ENCODE measurements at places on chromosomes 16 and 17.

GRCh38 chr16:12410837-12411490, 392.7 kb downstream of the CPPED1 start:
- no peak for DNase-seq

- peak; percentile 37 for DNase-seq
Measured at GRCh38 chr17:40560592-40561293, 4.5 kb downstream of the CCR7 start.

DNA sequence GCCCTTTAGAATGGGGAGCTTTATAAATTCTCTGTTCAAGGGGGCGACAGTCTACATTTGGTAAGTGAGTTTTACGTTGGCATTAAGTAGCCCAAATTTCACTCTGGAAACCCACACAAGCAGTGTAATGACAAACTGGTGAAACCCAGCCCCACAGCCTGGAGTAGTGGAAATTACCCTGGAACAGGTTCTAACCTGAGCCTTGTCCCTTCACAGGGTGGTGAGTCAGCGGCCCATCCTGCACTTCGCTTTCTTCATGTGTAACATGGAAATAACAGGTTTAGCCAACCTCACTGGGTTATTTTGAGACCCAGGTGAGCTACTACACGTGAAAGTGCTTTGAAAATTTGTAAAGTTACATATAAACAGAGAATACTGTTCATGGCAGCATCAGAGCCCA, 3.5 kb upstream of the TLCD3A start:
- DNase-seq = no peak

DNA sequence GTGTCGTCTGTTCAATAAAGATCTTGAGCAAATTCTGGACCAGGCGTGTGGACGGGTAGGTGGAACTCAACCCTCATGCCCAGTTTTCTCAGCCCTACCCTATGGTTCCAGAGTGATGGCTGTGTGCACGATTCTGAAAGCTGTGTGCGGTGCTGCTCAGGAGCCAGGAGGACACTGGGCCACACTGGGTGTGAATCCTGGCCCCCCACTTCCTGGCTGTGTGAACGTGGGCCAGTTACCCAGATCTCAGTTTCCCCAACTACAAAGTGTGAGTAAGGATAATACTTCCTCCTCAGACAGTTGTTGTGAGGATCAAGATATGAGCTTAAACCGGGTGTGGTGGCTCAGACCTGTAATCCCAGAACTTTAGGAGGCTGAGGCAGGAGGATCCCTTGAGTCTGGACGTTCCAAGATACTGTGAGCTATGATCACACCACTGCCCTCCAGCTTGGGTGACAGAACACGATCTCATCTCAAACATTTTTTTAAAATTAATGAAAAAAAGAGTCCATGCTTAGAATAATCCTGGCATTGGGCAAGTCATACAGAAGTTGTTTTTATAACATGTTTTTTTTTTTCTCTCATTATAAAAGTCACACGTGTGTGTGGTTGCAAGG, 14.7 kb upstream of the MPRIP start:
- DNase-seq = no peak

- DNase-seq = no peak
Measured at GRCh38 chr16:89443727-89444084, 46.7 kb downstream of the ANKRD11 start.

- DNase-seq = peak; percentile 90
Measured at GRCh38 chr16:648781-649589, at the start of gene WDR90. Gene WDR90 (plus strand): TSS chr16:649365. CDS start chr16:649417, 52 bp downstream.

- DNase-seq = no peak
Measured at GRCh38 chr16:57223057-57223456, 22.0 kb upstream of the ARL2BP start.

GRCh38 chr17:47650525-47651522, 1.1 kb downstream of the KPNB1 start:
- peak; percentile 83 for DNase-seq

DNA sequence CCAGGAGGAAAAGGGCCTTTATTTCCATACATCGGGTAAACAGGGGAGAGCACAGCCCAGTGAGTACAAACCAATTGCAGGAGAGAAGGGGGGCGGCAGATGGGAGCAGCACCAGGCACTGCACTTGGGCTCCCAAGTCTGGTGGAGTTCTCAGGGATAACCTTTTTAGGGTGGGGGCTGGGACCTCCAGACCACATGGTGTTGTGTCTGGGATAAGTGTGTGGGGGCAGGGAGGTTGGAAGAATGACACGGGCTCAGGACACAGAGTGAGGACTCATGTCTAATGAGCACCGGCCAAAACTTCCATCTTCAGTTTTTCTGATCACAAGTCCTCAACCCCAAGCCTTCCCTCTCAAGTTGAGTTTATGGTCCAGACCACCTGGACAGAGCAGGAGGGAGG, 30.6 kb downstream of the PIPOX start:
- no peak for DNase-seq

- DNase-seq = no peak
Measured at GRCh38 chr16:85584819-85585282, 28.3 kb upstream of the GSE1 start.

GRCh38 chr17:33637534-33637933, 344.4 kb upstream of the ASIC2 start:
- DNase-seq = no peak

- DNase-seq = no peak
Measured at GRCh38 chr16:3242709-3243108, 7.8 kb upstream of the ZNF200 start.

DNA sequence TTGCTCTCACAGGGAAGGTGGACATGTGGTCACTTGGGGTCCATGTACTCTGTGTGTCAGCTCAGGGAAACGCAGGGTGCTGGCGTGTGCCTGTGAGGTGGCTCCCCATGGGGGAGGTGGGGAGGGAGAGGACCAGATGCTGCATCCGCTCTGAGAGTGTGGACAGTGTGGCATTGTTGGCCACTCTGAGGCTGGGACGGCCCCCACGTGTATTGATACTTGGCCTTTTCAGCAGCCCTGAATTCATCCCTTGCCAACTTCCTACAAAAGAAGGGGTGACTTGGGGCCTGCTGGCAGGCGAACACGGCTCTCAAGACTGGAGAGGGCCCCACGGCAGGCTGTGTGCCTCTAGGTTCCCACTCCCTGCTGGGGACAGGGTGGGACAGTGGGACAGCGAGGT, 120.1 kb downstream of the RAB11FIP4 start:
- no peak for DNase-seq

GRCh38 chr16:20903899-20904506, 3.4 kb downstream of the LYRM1 start:
- DNase-seq = no peak

DNA sequence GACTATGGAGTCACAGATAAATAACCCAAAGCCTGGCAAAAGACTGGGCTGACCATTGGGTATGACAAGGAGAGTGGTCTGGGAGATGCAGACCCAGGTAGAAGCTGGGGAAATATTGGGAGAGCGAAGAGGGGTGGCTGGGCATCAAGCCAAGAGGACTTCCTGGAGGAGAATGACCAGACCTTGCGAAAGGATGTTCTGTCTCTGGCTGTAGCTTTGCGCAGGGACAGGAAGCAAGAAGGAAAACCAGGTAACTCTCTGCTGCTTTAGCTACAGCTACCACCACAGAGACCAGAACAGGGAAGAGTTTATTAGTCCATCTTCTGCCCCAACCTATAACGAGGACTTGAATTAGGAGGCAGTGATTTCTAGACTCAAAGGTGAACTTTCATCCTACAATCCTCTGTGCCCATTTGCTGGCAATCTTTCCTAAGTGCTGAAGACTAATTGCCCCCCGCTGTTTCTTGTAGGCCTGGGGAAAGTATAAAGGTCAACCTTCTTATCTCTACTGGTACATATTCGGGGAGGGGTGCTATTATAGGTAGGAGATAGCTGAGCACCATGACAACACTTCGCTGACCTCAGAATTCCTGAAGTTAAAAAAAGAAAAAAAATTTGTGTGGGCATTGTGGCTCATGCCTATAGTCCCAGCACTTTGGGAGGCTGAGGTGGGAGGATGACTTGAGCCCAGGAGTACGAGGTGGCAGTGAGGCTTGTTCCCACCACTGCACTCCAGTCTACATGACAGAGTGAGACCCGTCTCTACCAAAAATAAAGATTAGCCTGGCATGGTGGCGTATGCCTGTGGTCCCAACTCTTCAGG, 19.1 kb upstream of the KIFC3 start:
- no peak for DNase-seq

DNA sequence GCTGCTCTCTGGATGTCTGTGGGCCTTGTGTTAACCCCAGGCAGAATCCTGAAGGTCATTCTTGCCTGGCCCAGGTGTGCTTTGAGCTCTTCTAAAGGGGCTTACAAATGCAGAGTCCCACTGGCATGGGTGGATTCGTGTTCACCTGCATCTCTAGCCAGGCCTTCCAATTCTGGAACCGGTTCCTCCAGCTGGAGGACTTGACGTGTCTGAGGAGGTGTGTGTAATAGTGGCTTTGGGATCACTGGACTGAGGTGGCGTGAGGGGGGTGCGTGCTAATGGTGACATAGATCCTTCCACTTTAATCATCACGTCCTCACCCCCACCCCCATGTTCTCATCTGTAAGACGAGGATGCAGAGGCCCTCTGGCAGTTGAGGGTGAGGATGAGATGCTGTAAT, 4.8 kb downstream of the GSE1 start:
- no peak for DNase-seq

DNA sequence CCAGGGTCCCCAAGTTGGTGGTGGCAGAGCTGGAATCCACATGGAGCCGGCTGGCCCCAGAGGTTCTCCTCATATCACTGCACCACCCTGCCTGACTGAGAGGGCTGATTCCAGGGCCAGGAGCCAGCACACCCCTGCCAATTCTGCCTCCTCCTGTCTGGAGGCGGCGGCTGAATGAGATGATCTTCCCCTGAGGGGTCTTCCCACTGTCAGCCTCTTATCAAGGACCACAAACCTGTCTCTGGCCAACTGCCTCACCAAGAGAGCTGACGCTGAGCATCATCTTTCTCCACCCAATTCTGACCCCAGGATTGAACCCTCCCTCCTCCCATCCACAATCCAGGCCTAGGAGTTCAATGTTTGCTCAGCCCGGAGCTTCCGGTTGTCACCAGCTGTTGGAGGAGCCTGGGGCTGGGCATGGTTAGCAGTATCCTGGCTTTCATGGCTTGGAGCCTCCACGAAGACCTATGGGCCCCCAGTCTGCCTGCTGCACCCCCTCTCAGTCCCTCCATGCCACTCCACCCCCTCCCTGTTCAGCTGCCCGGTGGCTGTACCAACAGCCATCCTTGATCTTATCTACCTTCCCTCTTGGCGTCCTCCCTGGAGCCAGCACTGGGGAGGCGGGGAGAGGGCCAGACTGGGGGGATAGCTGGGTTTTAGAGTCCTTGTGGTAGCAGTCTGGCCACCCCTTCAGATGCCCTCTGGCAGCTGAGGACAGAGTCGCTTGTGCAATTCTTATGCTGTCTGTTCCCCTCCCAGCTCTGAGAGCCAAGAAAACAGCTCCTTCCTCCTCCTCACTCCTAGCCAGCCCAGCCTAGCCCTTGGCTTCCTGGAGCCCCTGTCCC, 25.6 kb downstream of the ABCC3 start:
- no peak for DNase-seq

DNA sequence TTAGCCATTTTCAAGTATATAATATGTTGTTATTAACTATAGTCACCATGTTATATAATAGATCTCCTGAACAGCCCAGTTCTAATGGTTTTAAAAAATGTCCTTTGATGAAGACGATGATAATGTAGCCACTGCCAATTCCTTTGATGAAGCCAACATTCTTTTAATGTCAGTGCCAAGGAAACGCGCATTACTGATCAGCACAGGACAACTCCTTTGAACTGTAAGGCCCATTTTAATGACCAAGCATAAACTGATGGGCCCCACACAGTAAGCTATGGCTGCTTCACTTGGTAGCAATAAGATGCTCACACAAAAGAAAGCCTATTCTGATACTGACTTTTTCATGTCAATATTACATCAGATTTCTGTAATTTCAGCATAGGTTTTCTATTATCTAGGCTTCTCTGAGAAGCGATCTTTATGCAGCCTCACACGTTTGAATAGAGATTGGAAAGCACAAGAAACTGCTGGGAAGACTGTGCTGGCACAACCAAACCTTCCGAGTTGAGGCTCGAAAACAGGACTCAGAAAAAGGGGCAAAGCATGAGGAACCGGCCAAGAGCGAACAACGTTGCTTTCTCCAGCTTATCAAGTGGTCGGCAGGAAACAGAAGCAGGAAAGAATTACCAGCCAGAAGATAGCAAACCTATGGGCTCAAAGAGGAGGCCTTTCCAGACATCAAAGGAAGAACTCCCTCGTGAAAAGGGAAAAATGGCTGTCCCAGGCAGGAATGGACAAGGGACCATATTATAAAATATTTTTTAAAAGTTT, 19.4 kb downstream of the ERN1 start:
- DNase-seq = no peak

DNA sequence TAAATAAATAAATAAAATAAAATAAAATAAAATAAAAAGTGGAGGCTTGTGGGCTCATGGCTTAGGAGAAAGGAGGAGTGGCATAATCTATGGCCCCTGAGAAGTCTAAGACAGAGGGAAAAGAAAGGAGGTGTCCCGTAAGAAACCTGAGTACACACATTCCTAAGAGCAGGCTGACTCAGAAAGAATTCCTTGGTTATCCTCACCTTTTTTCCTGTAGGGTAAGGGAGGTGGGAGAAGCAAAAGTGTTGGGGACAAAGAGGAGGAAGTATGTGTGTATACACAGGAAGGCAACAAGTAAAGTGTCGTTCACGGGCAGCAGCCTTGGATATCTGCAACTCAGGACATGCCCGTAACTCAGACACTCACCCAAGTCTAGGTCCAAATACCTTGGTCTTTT, 29.3 kb downstream of the MARF1 start:
- no peak for DNase-seq

DNA sequence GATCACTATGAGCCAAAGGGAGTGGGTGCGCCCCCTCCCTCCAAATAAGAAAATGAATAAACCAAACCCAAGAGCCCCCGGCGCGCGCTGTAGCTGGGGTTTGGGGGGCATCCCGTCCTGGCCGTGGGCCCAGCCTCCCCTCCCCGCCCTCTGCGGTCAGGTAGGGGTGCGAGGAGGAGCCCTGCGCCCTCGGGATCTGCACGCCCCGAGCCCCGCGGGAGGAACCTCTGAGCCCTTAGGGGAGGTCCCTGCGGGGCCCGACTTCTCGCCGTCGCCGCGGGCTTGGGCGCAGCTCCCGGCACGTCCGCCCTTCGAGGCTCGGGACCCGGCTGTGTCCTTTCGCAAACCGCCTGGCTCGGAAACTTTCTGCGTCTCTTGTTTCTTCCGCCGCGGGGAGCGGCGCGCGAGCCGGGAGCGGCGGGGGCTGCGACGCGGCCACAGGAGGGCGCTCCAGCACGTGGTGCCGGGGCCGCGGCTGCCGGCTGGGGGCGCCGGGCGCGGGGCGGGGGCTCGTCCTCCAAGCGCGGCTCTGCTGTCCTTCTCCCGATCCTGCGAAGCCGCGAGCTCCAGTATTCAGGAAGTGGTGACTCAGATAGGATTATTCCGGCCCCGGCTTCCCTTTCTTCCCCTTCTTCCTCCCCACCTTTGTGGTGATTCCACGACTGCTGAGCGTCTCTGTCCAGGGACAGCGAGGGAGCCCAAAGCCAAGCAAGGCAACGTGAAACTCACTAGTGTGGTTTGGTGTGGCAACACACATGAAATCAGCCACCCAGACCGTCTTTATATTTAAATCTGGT, 1.6 kb downstream of the PITPNC1 start:
- peak; percentile 67 for DNase-seq

- DNase-seq = no peak
Measured at GRCh38 chr17:4555873-4556759, 932 bp upstream of the MYBBP1A start.
